ENCODE measurements at places on chromosomes 7 and 10. TPM values are rescaled to one million over a fixed set of nuclear protein-coding genes. Genes with fewer than 3 reads are reported as not detected.

Gene PIK3AP1
- total RNA-seq, result under 0.01 TPM

Gene EVX1
- total RNA-seq, result not detected

Gene LOXL4
- total RNA-seq, result 0.87 TPM

- peak; percentile 5 for DNase-seq
Observed at GRCh38 chr7:111736552-111736874, 174.2 kb upstream of the IMMP2L start.

DNA sequence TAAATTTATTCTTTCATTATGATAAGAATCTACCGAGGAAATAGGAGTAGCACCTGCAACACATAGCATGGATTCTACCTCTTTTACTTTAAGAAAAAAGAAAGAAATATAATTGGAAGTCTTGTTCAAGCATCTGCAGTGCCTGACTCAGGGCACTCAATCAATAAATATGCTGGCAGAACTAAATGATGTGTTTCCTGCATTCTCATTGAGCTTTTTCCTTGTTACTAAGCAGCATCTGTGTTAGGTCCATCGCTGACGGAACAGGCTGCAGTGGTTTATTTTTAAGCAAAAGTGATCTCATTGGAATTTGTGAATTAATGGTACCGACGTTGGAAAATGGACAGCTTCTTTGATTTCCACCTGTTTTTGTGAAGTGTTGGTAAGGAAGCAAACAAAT lies 417.5 kb downstream of the DPP6 start:
- no peak for DNase-seq

GRCh38 chr10:24483701-24484100 lies 240.0 kb downstream of the ARHGAP21 start:
- peak; percentile 26 for DNase-seq

DNA sequence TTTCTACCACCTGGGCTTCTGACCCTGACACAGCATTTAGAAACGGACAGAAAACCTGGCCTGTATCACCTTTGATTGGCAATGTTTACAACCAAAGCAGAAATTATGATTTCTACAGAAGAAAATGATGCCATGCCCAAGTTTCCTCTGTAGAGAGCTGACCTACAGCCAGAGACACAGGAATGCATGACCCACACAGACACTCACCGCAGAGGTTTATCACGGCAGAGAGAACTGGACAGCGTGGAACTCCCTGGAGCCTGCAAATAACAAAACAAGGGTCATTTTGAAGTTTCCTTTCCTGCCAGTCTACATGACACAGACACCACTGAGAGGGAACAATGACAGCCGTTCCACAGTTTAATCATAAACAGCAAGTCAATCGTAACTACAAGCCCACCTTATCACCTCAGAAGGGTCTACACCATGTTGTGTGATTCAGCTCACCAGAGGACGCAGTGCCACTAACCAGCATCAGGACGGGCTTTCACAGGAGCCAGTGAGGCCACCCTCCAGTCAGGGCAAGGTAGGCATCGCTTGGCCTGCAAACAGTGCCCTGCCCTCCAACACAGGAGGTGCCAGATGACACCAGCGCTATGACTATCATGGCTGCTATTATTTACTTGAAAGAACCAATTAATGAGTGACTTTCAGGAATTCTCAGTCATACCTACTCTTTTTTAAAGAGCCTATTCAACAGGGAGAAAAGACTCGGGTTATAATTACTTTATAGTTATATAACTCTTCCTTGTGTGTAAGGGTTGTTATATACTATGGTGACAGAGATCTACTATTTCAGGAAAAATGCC lies 139.9 kb downstream of the TNS3 start:
- DNase-seq, result no peak

DNA sequence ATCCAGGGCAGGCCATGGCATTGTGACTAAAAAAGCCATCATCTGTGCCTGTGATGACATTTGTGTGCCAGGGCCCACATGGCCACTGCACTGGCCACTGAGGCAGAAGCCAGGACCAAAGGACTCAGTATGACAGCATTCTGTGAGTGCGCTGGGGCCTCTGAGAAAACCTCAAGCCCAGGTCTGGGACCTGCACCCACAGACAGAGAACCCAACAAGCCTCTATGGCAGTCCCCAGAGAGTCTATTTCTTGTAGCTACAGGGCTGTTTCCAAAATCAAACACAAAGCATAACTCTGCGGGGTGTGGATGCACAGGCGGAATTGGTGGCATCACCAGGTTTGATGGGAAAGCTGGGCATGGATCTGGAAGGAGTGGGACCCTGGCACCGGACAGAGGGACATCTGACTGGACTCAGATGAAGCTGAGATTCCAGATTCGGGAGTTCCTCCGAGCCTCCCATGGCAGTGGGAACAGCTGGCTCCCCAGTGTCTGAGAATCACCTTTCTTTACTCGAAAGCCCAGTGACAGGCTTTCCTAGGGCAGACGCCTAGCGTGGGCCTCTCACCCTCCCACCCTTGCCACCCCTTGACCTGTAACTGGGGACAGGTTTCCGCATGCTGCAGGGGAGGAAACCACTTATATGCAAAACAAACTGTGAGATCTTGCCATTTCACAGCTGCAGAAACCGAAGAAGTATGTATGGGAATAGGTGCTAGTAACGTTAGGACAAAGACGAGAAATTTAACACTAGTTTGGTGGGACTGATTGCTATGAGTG lies 70.6 kb upstream of the RHEB start:
- DNase-seq, result no peak

DNA sequence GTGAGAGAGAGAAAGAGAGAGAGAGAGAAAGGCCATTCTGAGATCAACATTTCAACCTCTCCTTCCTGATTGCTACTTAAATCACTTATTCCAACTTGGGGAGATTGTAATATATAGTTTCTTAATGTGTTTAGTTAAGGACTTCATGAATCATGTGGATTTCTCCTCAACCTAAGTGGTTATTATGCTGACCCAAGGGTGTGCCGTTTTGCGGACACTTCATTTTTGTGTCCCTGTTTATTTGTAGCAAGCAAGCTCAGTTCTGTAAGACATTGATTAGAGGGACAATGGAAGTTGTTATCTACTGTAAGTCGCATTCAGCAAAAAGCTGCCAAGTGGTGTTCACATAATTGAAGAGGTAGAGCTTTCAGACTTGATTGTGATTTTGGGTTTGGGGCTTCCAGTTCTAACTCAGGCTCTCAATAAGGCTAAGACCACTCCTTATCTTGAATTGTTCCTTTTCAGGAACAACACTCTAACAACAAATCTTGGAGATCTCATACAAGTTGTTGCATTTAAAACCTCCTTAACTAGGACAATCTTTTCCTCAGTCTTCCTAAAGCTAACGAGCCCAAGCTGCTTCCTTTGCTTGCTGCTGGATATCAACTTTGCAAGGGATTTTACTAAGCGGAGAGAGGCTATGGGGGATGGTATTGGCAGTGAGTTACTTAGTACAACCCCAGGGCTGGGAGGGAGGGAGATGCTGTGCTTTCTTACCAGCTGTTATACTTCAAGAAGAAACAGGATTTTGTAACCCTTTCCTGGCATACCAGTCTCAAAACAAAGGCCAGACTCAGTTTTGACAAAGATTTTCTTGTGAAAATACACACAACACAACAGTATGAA lies 19.8 kb upstream of the COL1A2 start:
- DNase-seq, result peak; percentile 89

GRCh38 chr7:135715673-135716072 lies 12.3 kb downstream of the SLC13A4 start:
- DNase-seq, result no peak

DNA sequence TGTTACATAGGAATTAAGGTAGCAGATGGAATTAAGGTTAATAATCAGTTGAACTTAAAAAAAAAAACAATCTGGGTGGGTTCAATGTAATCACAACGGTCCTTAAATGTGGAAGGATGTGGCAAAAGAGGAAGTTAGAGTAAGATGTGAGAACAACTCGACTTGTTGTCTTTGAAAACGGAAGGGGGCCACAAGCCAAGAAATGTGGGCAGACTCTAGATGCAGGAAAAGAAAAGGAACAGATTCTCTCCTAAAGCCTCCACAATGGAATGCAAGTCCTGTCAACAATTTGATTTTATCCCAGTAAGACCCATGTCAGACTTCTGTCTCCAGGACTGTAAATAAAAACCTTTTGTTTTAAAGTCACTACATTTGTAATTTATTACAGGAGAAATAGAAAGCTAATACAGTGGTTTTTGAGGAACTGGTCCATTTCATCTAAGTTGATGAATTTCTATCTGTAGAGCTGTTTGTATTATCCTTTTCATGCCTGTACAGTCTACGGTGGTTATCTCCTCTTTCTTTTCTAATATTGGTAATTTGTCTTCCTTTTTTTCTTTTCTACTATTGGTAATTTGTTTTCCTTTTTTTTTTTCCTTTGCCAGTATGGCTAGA lies 8.6 kb downstream of the MCMBP start:
- no peak for DNase-seq

GRCh38 chr10:109784236-109784635 lies 139.1 kb downstream of the XPNPEP1 start:
- no peak for DNase-seq
